Effector CD8-positive, alpha-beta T cell (primary cell): ENCODE measurements at places on chromosomes 2 and 18.

DNA sequence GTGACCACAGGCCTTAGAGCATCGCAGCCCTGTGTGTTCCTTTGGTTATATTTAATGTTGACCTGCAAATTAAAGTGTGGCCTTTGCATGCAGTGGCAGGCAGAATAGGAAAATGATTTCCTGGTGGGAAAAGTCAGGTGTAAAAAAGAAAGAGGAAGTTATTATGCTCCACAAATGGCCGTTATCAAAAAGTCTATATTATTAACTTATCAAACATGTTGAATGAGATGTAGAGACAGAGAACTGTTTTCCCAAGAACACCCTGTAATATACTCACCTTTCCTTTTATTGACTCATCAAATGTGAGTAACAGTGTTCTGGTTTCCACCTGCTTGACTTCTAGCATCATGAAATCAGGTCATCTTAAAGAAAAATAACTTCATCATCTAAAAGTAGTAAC is 35.3 kb downstream of the MEIS1 start:
- no peak for DNase-seq

DNA sequence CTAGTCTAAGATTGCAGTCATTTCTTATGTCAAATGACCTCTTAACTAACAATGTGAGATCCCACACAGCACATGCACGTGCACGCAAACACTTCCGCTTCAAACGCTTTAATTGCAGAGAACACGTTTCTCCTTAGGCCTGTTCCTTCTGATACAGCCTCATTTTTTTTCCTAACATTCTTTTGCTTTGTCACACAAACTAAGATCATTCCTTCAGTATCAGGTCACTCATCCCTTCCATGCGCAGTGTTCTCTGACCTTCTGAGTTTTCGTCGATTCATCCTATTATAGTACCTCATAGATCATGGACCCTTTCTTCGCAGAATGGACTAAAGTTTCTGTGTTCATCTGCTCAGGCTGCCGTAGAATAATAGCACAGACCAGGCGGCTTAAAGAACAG is 327.1 kb upstream of the CDH19 start:
- DNase-seq = no peak

DNA sequence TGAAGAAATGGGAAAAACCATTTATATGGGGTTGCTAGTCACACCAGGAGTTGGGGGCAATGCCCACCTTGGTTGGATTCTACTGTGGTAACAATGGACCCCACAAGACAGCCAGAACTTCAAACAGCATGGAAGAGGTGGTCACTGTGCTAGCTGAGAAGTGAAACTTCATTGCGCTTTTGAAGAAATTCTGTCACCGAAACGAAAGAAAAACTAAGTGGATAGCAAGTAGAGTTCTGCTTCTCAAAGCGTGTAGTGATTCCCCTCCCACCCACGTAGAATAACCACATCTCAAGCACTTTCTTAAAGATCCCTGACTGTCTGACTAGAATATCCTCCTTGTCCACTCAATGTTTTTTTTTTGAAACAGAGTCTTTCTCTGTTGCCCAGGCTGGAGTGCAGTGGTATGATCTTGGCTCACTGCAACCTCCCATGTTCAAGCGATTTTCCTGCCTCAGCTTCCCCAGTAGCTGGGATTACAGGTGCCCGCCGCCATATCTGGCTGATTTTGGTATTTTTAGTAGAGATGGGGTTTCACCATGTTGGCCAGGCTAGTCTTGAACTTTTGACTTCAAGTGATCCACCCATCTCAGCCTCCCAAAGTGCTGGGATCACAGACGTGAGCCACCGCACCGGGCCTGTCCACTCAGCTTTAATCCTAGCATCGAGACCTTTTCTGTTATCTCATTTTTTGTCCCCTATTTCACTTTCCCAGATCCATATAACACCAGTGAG is 30.1 kb upstream of the CCL20 start:
- DNase-seq = no peak

DNA sequence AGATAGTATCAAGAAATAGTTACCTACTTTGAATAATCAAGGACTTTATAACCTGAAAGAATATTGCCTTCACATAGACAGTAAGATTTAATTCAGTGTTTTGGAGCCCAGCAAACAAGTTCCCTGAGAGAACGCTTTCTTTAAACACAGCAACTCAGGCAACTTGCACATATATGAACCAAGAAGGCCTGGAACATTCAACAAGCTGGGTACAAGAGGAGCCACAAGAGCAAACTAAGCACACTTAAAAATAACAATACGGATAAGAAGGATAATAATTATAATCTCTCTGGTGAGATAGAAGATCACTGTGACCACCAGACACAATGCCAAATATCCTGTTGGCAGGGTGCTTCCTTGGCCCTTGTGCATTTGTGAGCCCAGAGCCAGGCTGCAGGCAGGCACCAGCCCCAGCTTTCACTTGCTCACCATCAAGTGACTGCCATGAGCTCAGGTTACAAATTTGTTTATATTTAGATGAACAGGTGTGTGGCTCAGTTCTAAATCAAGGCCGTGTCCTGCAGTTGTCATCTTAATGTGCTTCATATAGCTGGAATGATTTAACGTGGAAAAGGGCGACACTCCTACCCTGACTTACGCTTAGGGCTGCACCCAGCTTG is 446.6 kb downstream of the IRS1 start:
- no peak for DNase-seq

GRCh38 chr2:178119179-178119922 is 7.1 kb downstream of the RBM45 start:
- DNase-seq = no peak

DNA sequence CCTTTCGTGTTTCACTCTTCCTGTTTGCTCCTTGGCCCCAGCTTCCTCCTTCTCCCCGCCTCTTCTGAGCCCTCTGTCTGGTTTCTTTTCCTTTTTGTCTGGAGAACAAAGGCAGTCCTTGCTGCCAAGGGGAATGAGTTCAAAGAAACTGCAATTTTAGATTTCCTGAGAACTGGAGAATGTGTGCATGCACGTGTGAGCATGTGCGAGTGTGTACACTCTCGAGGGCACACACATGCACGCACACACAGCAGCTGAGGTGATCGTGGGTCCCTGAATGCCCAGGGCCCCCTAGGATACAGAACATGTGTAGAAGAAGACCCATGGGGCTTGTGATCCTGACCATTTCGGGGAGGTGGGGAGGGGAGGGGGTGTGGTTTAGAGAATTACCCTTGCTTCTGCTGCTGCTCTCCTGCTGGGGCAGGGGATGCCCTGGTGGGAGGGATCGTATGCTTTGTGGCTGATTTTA is 151.8 kb downstream of the DYSF start:
- DNase-seq = no peak

- DNase-seq = no peak
Observed at GRCh38 chr18:59455728-59456276, 96.7 kb upstream of the LMAN1 start.

- DNase-seq = no peak
Observed at GRCh38 chr18:48412339-48412929, 3.3 kb upstream of the ZBTB7C start.

- no peak for DNase-seq
Observed at GRCh38 chr2:10135296-10136089, 13.0 kb downstream of the RRM2 start.

DNA sequence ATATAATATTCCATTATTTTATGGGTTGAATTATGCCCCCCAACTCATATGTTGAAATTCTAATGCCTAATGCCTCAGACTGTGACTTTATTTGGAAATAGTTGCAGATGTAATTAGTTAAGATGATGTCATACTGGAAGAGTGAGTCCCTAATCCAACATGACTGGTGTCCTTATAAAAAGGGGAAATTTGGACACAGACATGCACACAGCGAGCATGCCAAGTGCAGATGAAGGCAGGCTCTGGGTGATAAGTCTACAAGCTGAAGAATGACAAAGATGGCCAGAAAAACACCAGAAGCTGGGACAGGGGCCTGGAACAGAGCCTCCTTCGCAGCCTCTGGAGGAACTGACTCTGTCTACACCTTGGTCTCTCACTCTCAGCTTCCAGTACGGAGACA is 10.0 kb upstream of the ASAP2 start:
- no peak for DNase-seq

GRCh38 chr2:191740759-191741158 is 62.8 kb downstream of the NABP1 start:
- no peak for DNase-seq

GRCh38 chr2:133522204-133522603 is 46.1 kb downstream of the NCKAP5 start:
- no peak for DNase-seq

- DNase-seq = no peak
Observed at GRCh38 chr2:163465440-163465839, 270.4 kb downstream of the FIGN start.

- DNase-seq = no peak
Observed at GRCh38 chr2:128466776-128467175, 148.1 kb upstream of the HS6ST1 start.

DNA sequence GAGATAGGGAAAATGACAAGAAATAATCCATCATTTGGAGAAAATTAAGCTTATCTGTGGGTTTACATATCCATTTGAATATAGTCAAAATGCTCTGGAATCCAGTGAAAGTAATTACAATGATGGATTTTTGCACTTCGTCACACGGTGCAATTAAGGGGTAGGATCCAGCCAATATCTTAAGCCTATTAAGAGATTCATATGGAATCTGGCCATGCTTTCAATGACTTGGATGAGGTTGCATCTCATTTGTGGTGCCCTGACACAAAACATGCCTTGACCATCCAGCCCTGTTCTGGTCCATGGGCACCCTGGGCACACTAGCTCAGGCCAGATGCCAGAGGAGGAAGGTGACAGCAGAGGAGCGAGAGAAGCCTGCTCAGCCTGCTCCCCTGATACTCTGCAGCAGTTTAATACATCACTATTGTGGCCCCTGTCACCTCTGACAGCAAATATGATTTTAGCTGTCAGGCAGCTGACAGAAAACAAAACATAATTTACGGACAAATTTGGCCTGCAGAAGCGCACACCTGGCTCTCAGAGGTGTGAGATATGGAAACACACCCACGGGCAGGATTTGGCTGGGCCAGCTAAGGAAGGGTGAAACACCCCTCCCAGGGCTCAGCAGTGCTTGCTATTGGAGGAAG is 94.1 kb upstream of the ST8SIA3 start:
- DNase-seq = no peak

- DNase-seq = no peak
Observed at GRCh38 chr2:197460649-197461048, 7.3 kb downstream of the COQ10B start.

DNA sequence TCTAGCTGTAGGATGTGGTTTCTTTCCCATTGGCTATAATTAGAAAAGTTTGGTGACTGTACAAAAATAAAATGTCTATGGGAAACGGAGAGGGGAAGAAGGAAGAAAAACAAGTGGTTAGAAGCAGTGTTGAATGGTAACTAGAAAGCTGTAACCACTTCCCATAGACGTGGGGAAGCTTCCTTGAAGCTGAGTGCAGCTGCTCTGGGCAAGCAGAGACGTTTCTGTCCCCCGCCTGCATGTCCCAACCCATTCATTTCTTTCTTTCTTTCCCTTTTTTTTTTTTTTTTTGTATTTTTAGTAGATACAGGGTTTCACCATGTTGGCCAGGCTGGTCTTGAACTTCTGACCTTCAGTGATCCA is 367.8 kb upstream of the HS6ST1 start:
- DNase-seq = no peak

DNA sequence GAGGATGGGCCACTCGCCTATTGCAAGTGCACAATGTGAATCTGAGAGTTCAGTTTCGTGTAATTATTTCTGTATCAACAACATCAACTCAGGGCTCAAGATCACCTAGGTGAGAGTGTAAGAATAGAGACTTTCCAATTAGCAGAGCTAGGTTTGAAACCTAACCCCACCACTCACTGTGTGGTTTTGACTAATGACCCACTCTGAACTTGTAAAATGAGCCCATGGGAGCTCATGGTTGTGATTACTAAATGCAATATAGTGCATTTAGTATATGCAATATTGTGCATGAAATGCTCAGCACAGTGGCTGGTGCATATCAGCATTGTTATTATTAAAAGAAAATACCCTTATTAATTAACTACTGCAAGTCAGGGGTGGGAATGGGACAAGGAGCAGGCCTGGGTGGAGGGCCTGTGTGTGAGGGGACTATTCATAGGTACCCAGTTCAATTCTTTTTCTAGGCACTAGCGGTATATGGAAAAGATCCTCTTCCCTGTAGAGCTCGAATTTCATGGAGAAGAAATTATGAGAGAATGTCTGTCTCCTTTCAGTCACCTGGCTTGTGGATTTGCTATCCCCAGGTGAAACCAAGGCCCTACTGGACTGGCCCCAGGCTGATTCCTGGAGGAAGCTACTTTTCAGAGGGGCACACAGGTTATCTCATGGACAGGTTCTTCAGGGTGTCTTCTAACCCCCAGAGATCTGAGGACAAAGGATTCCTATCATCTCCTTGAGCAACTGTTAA is 169.5 kb downstream of the GFPT1 start:
- DNase-seq = no peak

DNA sequence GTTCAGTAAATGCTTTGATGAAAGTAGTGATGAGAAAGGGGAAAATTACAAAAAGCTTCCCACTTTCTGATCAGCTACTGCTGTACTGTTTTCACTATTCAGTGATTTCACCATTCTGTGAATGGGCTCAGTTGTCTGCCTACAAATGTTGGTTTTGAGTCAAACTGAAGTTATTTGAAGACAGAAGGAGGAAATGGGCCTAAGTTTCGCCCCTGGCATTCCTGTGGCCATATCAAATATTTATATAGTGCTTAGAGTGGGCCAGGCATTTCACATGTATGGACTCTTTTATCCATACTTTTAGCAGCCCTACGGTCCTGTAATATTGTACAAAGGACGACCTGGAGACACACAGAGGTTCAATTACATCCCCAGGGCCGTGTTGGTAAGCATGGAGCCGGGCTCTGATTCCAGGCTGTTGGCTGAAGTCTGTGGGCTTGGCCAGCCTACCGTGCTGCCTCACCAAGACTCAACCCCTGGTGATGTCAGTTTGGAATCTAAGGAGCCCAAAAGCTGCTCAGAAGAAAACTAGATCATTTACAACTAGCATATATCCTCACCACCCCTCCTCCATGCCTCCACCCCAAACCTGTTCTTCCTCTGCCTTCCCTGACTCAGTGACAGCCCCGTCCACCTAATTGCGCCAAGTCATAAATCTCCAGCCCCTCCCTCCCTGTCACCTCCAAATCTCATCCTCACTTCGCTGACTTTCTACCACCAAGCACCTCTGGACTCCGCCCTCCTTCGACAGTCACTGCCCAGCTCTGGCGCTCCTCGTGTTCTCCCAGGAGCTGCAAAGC is 10.1 kb upstream of the GRHL1 start:
- DNase-seq = no peak

DNA sequence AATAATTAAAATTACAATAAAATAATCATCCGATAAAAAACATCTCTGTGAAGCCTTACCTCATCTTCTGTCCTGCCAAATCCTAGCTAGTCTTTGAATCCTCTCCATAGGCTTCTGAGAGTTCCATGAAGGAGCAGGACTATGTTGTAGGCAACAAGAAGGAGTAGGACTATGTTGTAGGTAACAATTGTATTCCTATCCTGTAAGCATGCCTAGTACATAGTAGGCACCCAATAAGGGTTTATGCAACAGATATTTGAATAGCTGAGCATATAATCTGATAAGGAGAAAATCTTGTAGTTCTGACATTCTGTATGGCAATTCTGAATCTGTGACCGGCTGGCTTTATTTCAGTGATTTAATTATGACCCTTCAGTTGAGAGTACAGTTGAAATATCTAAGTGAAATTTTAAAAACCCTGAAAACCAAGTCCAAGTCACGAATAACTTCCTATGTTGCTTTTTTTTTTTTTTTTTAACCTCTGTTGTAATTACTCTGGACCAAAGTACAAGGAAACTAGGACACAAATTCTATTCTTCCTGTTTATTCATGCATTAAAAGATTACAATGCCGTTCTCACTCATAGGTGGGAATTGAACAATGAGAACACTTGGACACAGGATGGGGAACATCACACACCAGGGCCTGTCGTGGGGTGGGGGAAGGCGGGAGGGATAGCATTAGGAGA is 27.8 kb downstream of the VWA3B start:
- no peak for DNase-seq

GRCh38 chr2:6308986-6309385 is 556.7 kb downstream of the CMPK2 start:
- DNase-seq = no peak
